ENCODE measurements at places on chromosomes 11 and 22.

GRCh38 chr11:112522536-112522935 lies 261.9 kb upstream of the PLET1 start:
- H3K4me3 ChIP-seq = no peak overlapping the region
- no peak overlapping the region for H3K27ac ChIP-seq
- no peaks in the 10 kb centered on the region for H3K36me3 ChIP-seq

- no peaks in the 10 kb centered on the region for H3K27me3 ChIP-seq
- no peak overlapping the region for H3K4me3 ChIP-seq
- no peaks in the 10 kb centered on the region for H3K4me1 ChIP-seq
- DNase-seq = no peak
- H3K27ac ChIP-seq = no peak overlapping the region
- H3K36me3 ChIP-seq = no peaks in the 10 kb centered on the region
Observed at GRCh38 chr11:130206141-130206540, 46.6 kb downstream of the ST14 start.

DNA sequence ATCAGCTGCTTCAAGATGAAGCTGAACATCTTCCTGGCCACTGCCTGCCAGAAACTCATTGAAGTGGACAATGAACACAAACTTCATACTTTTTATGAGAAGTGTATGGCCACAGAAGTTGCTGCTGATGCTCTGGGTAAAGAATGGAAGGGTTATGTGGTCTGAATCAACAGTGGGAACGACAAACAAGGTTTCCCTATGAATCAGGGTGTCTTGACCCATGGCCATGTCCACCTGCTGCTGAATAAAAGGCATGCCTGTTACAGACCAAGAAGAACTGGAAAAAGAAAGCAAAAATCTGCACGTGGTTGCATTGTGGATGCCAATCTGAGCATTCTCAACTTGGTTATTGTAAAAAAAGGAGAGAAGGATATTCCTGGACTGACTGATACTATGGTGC lies 22.2 kb upstream of the BIRC3 start:
- DNase-seq = no peak
- no peaks in the 10 kb centered on the region for H3K36me3 ChIP-seq
- H3K4me3 ChIP-seq = no peak overlapping the region
- H3K27me3 ChIP-seq = no peaks in the 10 kb centered on the region

GRCh38 chr11:90448256-90448655 lies 225.4 kb upstream of the CHORDC1 start:
- DNase-seq = no peak
- H3K4me1 ChIP-seq = no peaks in the 10 kb centered on the region
- H3K27me3 ChIP-seq = no peaks in the 10 kb centered on the region

DNA sequence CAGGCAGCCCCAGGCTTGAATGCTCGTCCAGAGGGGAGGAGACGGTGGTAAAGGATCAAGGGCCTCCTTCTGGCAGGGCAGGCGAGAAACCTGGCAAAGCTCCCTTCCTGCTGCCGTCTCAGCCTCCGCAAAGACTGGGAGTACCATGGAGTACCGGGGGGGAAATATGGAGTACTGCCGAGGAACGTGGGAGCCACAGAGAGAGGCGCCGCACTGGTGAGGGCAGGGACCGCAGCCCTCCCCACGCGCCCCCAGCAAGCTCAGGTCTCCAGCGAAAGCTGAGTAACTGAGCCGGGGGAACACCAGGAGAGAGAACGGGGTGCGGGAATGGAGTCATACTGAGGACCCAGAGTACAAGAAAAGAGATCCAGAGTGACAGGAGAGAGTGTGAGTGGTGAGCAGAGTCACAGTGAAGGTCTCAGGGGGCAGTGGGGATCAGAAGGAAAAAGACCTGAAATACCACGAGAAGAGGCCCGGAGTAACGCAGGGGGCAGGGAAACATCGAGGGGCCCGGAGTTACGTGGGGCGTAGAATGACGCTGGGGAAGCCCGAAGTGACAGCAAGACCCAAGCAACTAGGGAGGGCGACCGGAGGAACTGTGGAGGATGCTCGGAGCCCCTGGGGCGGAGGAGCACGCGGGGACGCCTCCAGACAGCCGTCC lies 740 bp downstream of the EML3 start:
- H3K4me3 ChIP-seq = peak overlapping the region; percentile 77
- H3K4me1 ChIP-seq = peaks cover 61% of the 10 kb centered on the region
- H3K27ac ChIP-seq = peak overlapping the region; percentile 98
- DNase-seq = no peak

DNA sequence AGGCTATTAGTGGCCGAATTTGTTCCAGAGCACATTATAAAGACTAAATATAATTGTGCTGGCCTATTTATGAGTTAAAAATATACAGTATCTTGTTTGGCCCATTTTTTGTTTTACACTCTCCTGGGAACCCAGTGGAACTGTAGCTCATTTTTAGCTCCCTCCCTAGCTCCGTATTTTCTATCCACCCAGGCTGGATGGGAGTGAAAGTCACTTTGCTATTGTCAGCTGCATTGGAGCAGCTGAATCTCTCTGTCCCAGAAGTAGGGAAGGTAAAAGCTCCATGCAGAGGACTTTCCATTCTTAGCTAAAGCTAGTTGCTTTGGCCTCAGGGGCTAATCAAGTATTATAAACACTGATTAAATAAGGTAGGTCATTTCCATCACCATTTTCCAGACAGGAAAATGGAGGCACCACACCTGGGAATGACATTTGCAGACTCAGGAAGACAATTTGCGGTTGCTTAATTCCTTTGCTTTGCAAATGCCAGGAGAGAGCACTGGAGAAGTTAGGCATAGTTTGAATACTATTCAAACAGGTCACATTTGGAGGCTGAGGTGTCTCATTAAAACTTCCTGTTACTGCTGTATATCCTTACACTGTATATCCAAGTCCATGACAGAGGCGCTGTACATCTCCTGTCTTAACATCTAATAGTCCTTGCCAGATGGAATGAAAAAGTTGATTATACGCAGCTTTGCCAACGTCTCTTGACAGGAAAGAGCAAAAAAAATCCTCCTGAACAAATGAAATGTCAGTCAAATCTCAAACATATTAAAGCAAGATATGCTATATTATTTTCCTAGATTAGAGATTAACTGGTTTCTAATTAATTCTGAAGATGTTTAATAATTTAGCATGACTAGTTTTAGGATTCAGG lies 338.1 kb upstream of the KIRREL3 start:
- H3K4me1 ChIP-seq = no peaks in the 10 kb centered on the region
- H3K27me3 ChIP-seq = no peaks in the 10 kb centered on the region
- no peak for DNase-seq

DNA sequence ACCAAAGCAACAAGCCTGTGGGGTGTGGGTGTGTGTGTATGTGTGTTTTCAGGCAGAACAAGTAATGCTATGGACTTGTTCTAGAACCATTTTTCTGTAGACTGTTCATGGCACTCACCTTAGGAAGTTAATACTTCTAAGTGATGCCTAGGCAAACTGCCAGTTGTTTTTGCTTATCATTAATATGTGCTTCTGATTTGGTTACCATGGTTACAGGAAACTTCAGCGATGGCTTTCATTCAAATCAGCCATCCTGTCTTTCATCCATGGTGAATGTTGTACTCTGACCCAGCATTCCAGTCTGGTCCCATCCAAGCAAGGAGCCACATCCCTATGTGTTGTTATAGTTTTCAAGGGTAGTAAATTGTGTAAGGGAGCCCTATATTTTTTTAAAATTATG lies 49.8 kb upstream of the ARHGAP20 start:
- no peak overlapping the region for H3K4me3 ChIP-seq
- no peak for DNase-seq
- H3K27ac ChIP-seq = no peak overlapping the region
- H3K36me3 ChIP-seq = no peaks in the 10 kb centered on the region
- H3K27me3 ChIP-seq = no peaks in the 10 kb centered on the region

DNA sequence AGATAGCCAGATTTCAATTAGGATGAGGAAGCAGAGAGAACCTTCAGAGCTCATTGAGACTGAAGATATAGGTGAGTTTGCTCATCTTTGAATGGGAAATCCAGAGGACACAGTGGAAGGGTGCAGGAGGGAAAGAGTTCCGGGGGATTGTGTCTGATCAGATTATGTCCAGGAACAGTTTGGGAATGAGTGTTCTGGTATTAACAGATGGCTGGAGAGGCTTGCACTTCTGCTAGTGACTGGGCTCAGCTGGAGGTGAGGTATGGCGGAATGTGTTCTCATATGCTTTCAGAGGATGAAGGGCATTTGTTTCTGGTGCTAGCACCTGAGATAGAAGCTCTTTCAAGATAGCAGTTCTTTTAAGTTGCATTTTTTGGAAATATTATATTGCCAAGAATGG lies 27.6 kb downstream of the ALKBH3 start:
- no peaks in the 10 kb centered on the region for H3K27me3 ChIP-seq
- no peak overlapping the region for H3K4me3 ChIP-seq
- no peak for DNase-seq
- no peaks in the 10 kb centered on the region for H3K4me1 ChIP-seq
